ENCODE measurements at places on chromosomes 6 and 20.

DNA sequence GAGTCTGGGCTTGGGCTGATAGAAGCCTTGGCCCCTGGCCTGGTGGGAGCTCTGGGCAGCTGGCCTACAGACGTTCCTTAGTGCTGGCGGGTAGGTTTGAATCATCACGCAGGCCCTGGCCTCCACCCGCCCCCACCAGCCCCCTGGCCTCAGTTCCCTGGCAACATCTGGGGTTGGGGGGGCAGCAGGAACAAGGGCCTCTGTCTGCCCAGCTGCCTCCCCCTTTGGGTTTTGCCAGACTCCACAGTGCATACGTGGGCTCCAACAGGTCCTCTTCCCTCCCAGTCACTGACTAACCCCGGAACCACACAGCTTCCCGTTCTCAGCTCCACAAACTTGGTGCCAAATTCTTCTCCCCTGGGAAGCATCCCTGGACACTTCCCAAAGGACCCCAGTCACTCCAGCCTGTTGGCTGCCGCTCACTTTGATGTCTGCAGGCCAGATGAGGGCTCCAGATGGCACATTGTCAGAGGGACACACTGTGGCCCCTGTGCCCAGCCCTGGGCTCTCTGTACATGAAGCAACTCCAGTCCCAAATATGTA, 957 bp upstream of the VEGFA start:
- DNase-seq, result no peak

- DNase-seq, result no peak
Measured at GRCh38 chr6:144343701-144344428, 58.7 kb downstream of the UTRN start.

DNA sequence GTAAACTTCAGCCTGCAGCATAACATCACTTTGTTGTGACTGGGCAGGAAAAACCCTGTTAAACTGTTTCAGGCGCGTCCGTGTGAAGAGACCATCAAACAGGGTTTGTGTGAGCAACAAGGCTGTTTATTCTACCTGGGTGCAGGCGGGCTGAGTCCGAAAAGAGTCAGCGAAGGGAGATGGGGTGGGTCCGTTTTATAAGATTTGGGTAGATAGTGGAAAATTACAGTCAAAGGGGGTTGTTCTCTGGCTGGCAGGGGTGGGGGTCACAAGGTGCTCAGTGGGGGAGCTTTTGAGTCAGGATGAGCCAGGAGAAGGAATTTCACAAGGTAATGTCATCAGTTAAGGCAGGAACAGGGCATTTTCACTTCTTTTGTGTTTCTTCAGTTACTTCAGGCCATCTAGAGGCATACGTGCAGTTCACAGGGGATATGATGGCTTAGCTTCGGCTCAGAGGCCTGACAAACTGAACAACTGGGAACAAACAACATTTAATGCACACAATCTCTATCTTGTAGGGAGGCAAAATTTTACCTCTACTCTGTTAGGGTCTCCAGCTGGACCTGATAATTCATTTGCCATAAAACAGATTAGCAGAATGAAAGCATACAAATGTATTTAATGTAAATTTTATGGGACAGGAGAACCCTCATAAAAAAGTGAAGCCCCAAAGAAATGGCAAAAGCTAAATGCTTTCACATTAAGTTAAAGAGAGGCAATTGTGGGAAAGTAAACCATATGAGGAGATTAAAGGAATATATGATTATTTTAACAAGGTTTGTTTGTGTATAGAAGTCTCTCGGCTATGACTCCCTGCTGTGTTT, 58.3 kb upstream of the HFE start:
- DNase-seq, result no peak

GRCh38 chr20:22383156-22383555, 201.2 kb downstream of the FOXA2 start:
- no peak for DNase-seq
